ENCODE measurements at places on chromosomes 11 and 22. TPM values are rescaled to one million over a fixed set of nuclear protein-coding genes. Genes with fewer than 3 reads are reported as not detected.

The TBX10 gene
- total RNA-seq, result 0.27 TPM

The CRYBA4 gene
- not detected for total RNA-seq

The TRIM64 gene
- not detected for total RNA-seq

GRCh38 chr11:64035576-64035975, at the start of gene FLRT1:
FLRT1 (plus strand) TSS chr11:64035931; CDS start chr11:64116268, 80,337 bp downstream.
- no peak within 1 kb of the TSS for H3K27ac ChIP-seq
- no peak for DNase-seq
- H3K4me1 ChIP-seq, result peaks cover 14% of the 10 kb centered on the region
- H3K36me3 ChIP-seq, result no peaks in the 10 kb centered on the region
- H3K4me3 ChIP-seq, result peak within 1 kb of the TSS; percentile 37

- H3K27ac ChIP-seq, result no peak overlapping the region
- no peak overlapping the region for H3K4me3 ChIP-seq
- H3K36me3 ChIP-seq, result no peaks in the 10 kb centered on the region
- H3K27me3 ChIP-seq, result no peaks in the 10 kb centered on the region
- DNase-seq, result no peak
- peaks cover 21% of the 10 kb centered on the region for H3K4me1 ChIP-seq
Observed at GRCh38 chr22:17086788-17087497, 2.1 kb downstream of the IL17RA start.

GRCh38 chr22:37462983-37463382, 23.2 kb downstream of the MFNG start:
- H3K4me1 ChIP-seq, result no peaks in the 10 kb centered on the region
- H3K27me3 ChIP-seq, result peaks cover 3% of the 10 kb centered on the region
- H3K36me3 ChIP-seq, result no peaks in the 10 kb centered on the region
- H3K27ac ChIP-seq, result no peak overlapping the region
- no peak overlapping the region for H3K4me3 ChIP-seq
- DNase-seq, result peak; percentile 28

- no peaks in the 10 kb centered on the region for H3K27me3 ChIP-seq
- no peak overlapping the region for H3K27ac ChIP-seq
- H3K4me1 ChIP-seq, result no peaks in the 10 kb centered on the region
- no peak for DNase-seq
Observed at GRCh38 chr11:91776655-91777054, 448.0 kb upstream of the FAT3 start.

- H3K4me1 ChIP-seq, result no peaks in the 10 kb centered on the region
- H3K27me3 ChIP-seq, result peaks cover 4% of the 10 kb centered on the region
- no peak overlapping the region for H3K4me3 ChIP-seq
- H3K36me3 ChIP-seq, result no peaks in the 10 kb centered on the region
- no peak overlapping the region for H3K27ac ChIP-seq
- DNase-seq, result no peak
Observed at GRCh38 chr11:45652781-45653180, 12.6 kb downstream of the CHST1 start.

- no peaks in the 10 kb centered on the region for H3K27me3 ChIP-seq
- H3K4me3 ChIP-seq, result no peak overlapping the region
- no peaks in the 10 kb centered on the region for H3K4me1 ChIP-seq
- no peak for DNase-seq
Observed at GRCh38 chr11:63132985-63133775, 10.8 kb downstream of the SLC22A24 start.

Data from HepG2 (cell line).